ENCODE measurements at places on chromosomes 4 and X.

GRCh38 chr4:149889991-149890390 is 74.3 kb upstream of the IQCM start:
- peak; percentile 29 for DNase-seq

DNA sequence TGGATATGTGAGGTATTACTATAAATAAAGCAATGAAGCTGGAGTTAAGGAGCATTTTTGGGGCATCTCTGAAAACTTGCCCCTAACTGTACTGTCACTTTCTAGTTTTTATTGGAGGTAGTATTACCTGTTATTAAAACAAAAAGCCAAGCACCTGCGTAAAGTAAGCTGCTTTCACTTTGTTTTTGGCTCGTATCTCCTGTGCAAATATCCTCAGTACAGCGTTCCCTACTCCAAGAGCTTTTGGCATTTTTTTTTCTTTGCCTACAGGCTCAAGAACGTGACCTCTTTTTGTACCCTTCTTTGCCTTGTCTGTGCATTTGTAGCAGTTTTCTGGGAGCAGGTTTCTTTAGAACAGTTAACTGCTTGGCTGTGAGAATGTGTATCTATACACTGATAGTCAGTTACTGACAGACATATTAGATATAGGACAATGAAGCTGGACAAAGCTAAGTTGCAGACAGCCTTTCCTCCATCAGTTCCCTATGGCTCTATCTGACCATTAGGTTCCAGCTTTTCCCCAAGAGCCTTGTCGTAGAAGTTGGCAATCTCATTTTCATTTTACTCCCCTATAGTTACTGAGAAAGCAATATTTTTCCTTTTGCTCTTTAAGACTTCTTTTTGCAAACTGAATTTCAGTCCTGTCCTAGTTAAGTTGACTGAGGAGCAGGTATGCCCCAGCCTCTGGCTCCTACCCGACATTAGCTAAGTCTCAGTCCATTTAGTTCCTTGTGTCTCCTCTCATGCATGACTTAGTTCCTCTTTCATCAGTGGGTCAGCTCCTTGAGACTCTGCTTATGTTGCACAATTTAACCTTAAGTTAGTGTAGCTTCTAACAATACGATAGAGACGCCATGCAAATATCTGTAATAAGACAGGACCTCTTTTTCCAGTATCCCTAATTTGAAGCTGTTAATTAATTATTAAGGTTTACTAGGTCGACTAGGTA is 71.5 kb upstream of the HPRT1 start:
- peak; percentile 17 for DNase-seq

DNA sequence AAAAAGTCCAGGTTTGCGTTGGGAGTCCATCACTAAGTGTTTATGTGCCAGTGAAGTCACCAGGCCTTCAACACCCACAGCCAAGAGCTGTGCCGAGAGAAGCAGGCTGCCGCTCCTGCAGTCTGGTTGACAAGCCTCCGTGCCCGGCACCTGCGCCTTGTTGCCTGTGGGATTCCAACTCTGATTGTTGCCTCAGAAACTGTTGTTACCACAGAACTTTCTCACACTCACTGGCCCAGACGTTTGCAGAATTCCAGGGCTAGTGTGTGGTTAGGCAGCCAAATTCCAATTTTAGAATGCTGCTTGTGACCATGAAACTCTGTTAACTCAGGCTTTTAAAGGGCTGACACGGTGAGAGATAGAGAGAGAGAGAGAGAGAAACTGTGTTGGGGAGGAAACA is 119.5 kb upstream of the LIMCH1 start:
- DNase-seq, result peak; percentile 82

DNA sequence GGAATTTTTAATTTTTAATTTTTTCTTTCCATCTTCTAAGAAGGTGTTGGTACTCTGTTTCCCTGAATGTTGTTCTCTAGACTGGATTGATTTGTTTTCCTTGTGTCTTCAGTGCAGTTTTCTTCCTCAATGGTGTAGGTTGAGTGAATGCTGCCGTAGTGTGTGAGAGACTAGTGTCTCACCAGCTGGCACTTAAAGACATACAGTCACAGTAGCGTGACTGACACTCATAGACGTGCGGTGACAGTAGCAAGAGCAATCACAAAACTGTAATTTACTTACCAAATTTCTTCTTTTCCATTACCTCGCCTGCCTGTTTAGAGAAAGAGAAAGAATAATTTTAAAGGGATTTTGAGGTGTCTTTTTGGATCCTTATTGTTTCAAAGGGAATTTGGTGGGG is 21.4 kb upstream of the PGM2 start:
- no peak for DNase-seq

- DNase-seq, result no peak
Measured at GRCh38 chrX:10902001-10902400, 209.1 kb upstream of the HCCS start.

DNA sequence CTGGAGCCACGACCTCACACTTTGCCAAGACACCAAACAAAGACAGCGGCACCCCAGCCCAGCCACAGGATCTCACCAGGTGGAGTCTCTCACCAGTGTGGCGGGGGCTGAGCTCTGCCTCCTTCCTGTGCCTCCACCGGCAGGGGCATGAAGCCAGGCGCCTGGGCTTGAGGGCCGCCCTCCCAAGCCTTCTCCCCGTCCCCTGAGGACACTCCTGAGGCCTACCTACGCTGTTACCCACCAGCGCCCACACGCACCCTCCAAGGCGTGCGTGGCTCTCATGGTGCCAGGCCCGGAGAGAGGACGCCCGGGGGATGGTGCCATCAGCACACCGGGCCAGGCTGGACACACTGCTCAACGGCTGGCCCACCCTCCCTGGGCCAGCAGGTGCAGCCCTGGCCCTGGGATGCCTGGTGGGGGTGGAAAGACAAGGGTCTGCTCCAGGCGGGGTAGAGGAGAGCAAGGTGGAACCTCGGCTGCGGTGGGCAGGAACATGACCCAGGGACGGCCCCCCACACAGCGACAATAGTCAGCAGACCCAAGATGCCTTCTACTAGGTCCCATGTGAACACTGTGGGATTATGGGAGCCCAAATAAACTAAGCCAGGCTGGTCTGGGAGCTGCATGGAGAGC is 22.1 kb downstream of the NELFA start:
- DNase-seq, result no peak

- peak; percentile 25 for DNase-seq
Measured at GRCh38 chr4:114100288-114101031, 121.0 kb upstream of the ARSJ start.

DNA sequence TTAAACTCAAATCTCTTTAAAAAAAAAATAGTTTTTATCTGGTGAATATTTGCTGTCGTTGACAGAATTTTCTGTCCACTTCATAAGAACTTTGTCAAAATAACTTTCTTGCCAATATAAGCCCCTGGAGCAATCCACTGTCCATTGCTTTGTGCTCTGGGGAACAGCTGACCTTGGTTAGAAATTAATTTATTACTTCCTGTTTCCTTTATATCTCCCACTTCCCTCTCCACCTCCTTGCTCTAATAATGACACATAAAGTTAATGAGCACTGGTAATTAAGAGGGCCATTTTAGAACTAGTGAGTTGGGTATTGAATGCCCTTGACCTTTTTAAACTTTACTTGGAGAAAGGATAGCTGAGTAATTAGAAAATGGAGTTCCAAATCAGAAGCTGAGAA is 151.3 kb upstream of the LEF1 start:
- DNase-seq, result peak; percentile 16

GRCh38 chr4:112073181-112073580 is 72.1 kb upstream of the FAM241A start:
- DNase-seq, result no peak

DNA sequence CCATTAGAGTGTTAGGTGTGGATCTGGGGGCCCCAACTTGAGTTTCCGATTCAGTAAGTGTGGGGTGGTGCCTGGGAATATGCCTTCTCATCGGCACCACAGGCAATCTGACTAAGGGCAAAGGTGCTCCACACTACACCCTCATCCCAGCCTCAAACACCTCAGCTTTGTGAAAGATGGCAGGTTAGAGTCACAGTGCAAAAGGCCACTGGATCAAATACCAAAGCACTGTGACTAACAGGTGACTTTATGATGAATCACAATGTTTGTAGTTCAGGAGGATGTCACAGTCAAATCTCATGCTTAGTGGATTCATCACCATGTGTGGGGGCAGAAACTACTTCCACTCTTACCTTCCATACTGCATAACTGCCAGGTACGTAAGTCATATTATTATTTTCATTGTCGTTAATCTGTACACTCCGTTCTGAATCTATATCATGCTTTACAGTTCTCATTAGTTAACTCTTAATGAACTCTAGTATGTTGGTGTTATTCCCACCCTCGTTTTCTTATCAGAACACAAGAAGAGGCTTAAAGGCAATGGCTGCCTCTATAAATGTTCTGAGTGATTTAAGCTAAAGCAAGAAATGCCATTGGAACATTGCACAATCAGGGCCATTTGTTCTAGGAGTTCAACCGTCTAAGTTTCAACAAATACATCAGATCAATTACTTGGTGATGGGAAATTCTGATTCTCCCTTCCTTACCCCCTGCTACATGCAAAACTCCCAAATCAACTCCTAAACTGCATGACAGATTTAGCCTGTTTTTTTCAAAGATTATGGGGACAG is 50.2 kb downstream of the PRKG2 start:
- no peak for DNase-seq

- DNase-seq, result no peak
Measured at GRCh38 chr4:170400361-170400760, 310.6 kb upstream of the AADAT start.

DNA sequence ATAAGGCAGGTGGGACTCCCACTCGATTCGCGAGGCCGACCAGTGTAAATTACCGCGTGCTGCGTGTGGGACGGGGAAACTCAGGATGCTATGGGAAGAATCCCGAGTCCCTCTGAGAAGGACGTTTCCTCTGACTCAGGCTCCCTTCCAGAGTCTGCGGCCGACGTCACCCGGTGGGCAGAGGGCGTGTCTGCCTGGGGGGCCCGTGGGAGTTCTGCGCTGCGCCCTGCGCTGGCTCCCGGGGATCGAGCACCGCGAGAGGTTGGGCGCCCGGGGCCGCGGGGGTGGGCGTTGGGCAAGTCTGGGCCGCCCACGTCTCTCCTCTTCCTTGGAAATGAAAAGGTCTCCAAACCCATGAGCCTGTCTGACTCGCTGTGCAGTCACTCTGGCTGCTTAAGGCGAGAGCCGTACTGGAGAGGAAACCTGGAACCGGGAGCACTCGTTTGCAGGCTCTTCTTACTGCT is 568 bp downstream of the NIPAL1 start:
- DNase-seq, result peak; percentile 20

DNA sequence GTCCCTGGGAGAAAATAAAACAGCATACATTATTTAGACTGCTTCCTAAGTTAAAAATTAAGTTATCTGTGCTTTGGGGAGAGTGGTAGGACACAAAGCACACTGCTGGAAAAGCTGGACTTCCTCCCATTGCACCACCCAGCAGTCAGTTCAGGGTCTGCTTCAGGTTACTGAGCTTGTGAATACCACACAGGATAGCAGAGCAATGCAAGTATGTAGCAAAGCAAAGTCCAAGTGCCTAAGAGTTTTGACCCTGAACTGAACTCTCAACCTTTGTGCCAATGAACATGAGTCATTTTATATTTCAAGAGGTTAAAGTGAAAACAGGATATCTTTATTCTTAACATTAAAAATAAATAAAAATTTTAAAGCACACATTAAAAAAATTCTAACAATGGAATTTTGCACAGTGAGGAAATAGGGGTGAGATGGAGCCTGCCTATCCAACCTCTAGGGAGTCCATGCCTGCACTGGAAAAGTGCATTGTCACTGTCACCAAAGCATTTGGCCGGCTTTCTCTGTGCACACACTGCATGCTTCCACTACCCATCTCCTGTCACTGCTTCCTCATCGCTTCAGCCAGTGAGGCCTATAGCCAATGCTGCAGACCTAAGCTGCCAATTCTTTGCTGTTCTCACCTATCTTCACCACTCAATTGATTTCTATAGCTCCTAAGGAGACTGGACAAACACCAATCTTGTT is 50.9 kb downstream of the ABCG2 start:
- DNase-seq, result peak; percentile 27

DNA sequence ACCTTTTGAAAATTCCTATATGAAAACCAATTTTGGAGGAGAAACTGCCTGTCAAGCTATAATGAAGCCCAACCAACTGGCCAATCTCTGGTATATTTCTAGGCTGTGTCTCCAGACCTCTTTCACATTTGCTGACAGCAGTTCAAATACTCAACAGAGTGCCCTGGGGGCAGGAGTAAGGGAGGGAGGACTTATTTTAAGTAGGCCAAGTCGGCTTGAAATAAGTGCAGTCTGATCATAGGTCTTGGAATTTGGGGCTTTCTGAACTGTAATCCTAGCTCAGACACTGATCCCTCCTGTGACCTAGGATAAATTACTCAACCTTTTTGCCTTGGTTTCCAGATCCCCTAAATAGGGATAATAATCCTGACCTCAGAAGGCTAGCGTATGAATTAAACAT is 59.4 kb upstream of the SLC7A11 start:
- no peak for DNase-seq

GRCh38 chrX:18549643-18550042 is 122.3 kb downstream of the RS1 start:
- no peak for DNase-seq

DNA sequence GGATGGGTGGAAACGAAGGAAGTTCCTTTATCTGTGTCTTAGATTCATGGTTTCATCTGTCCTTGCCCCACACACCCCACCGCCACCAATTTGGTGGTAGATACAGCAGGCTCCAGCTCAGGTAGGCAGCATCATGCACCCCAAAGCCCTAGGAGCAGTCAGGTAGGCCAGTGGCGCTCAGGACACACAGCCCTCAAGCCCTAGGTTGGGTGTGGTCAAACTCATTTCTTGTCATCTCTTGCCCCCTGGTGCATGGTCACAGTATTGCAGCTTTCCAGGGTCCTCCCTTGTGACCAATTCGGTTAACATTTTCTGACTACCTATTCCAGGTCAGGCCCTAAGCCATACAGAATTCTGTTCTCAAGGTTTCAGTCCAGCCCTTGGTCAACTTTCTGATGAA is 14.5 kb upstream of the PRRG3 start:
- no peak for DNase-seq

- DNase-seq, result no peak
Measured at GRCh38 chrX:74242484-74243138, 61.4 kb upstream of the ZCCHC13 start.

DNA sequence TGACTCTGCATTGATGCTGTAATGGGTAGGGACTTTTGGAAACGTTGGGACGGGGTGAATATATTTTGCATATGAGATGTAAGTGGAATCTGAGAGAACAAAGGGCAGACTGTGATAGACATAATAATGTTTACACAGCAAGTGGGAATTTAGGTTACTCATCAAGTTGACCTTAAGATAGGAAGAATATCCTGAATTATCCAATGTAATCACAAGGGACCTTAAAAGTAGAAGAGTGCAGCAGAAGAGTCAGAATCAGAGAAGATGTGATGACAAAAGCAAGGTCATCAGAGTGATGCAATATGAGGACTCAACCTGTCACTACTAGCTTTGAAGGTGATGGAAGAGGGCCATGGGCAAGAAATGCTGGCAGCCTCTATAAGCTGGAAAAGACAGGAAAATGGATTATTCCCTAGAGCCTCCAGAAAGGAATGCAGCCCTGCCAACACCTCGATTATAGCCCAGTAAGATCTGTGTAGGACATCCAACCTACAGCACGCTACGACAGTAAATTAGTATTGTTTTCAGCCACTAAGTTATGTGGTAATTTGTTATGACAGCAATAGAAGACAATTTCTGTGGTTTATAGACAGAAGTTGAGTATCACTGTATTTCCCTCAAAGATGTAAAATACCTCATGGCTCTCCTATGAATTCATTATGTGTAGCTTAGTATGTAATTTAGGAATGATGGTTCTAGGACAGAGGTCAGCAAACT is 26.4 kb downstream of the MORC4 start:
- DNase-seq, result no peak
